ENCODE measurements at places on chromosomes 4 and X. TPM values are rescaled to one million over a fixed set of nuclear protein-coding genes. Genes with fewer than 3 reads are reported as not detected.

DNA sequence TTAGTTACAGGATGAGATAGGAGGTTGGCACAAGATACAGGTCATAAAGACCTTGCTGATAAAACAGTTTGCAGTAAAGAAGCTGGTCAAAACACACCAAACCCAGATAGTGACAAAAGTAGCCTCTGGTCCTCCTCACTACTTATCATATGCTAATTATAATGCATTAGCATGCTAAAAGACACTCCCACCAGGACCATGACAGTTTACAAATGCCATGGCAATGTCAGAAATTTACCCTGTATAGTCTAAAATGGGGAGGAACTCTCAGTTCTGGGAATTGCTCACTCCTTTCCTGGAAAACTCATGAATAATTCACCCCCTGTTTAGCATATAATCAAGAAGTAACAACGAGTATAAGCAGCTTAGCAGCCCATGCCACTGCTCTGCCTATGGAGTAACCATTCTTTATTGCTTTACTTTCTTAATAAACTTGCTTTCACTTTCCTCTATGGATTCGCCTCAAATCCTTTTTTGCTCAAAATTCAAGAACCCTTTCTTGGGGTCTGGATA, 1254.4 kb downstream of the PCDH7 start:
- H3K27me3 ChIP-seq = no peaks in the 10 kb centered on the region
- no peak overlapping the region for H3K4me3 ChIP-seq
- H3K36me3 ChIP-seq = no peaks in the 10 kb centered on the region

Gene CCDC158
- not detected for total RNA-seq

GRCh38 chr4:181672751-181673150, 570.5 kb upstream of the TENM3 start:
- no peak overlapping the region for H3K27ac ChIP-seq
- H3K27me3 ChIP-seq = no peaks in the 10 kb centered on the region
- H3K4me3 ChIP-seq = no peak overlapping the region
- no peaks in the 10 kb centered on the region for H3K36me3 ChIP-seq
- no peaks in the 10 kb centered on the region for H3K4me1 ChIP-seq

DNA sequence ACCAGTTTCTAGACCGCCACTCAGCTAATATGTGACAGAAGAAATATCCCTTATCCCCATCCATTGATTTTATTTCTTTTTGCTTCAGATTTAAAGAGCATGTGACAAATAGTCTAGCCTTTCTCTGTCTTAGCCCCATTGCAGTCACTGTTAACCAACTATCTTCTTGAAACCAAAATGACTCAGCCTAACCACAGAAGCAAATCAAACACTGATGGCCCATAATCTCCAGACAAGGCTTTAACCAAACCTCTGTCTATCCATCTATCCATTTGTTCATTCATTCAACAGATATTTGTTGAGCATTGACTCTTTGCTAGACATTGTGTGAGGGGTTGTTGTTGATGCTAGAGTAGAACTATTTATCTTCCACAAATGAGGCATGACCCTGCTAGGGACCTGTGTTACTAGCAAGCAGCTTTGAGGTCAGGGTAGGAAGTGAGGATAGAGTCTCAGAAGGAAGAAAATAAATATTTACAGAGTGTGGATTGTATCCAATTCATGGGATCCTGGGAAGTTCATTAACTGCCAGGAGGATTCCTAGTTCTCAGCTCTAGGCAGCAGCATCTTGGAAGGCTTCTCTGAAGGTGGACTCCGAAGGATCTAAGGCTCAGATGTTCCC, 22.5 kb downstream of the HNRNPH2 start:
- peaks cover 14% of the 10 kb centered on the region for H3K4me1 ChIP-seq
- no peaks in the 10 kb centered on the region for H3K27me3 ChIP-seq
- H3K36me3 ChIP-seq = no peaks in the 10 kb centered on the region
- peak; percentile 59 for DNase-seq

GRCh38 chr4:17884063-17884462, 73.3 kb downstream of the NCAPG start:
- H3K4me1 ChIP-seq = peaks cover 6% of the 10 kb centered on the region
- no peaks in the 10 kb centered on the region for H3K36me3 ChIP-seq
- no peak overlapping the region for H3K4me3 ChIP-seq
- peak; percentile 26 for DNase-seq
- no peak overlapping the region for H3K27ac ChIP-seq
- no peaks in the 10 kb centered on the region for H3K27me3 ChIP-seq

DNA sequence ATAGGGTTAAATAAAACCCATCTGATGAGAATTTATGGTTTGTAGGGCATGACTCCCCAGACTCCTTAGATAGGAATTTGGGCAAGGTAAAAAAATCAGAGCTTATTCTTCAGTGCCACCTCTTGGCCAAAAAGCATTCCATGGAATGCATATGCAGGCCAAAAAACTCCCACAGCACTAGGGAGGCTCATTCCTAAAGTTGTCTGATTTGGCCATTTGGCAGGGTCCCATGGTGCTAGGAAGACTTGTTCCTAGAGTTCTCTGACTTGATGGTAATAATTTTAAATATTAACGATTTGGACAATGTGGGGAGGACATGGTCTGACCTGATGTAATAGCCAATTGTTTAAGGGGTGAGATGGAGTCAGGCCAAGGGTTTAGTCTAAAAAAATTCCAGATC, 93.0 kb downstream of the SPIN4 start:
- H3K36me3 ChIP-seq = no peaks in the 10 kb centered on the region
- DNase-seq = peak; percentile 43
- no peak overlapping the region for H3K4me3 ChIP-seq
- no peak overlapping the region for H3K27ac ChIP-seq
- H3K27me3 ChIP-seq = no peaks in the 10 kb centered on the region
- peaks cover 20% of the 10 kb centered on the region for H3K4me1 ChIP-seq

Gene AKAP4
- total RNA-seq = not detected

Gene CT83
- not detected for total RNA-seq

GRCh38 chrX:47797084-47797483, 39.6 kb upstream of the ZNF81 start:
- H3K36me3 ChIP-seq = no peaks in the 10 kb centered on the region
- H3K27me3 ChIP-seq = no peaks in the 10 kb centered on the region
- peak overlapping the region; percentile 47 for H3K4me3 ChIP-seq
- H3K27ac ChIP-seq = peak overlapping the region; percentile 81
- peaks cover 11% of the 10 kb centered on the region for H3K4me1 ChIP-seq
- no peak for DNase-seq

DNA sequence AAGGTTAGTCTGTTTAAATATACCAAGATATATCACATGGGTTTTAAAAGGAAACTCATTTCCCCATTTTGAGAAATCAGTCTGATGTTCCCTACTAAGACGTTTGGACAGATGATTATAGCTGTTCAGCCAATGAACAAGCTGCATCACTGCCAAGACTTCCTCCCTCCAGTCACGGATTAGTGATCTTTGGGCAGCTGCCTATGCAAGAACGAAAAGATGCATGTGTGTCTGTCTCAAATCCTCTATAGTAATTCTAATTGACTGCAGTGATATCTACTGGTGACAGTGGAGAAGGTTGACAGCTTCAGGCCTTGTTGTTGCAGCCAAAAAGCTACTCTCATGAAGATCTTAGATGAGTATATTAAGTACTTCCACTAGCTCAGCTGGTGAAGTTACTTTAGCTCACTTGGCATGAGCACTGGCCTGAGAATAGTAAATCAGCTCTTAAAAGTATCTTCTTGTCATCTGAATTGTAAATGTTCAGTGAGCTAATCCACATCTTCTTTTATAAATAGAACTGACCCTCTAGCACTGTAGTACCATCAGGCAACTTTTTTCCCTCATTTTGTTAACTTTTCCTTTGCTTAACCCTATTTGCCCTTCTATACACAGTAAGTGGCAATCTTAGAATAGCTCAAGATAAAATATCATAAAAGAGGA, 134.5 kb upstream of the PCDH10 start:
- H3K27me3 ChIP-seq = no peaks in the 10 kb centered on the region
- no peaks in the 10 kb centered on the region for H3K36me3 ChIP-seq
- DNase-seq = no peak
- H3K27ac ChIP-seq = no peak overlapping the region
- H3K4me3 ChIP-seq = no peak overlapping the region
- no peaks in the 10 kb centered on the region for H3K4me1 ChIP-seq

- H3K27ac ChIP-seq = no peak overlapping the region
- H3K4me3 ChIP-seq = no peak overlapping the region
- peak; percentile 84 for DNase-seq
- peaks cover 3% of the 10 kb centered on the region for H3K27me3 ChIP-seq
- H3K36me3 ChIP-seq = no peaks in the 10 kb centered on the region
Observed at GRCh38 chr4:71713611-71714203, 70.2 kb downstream of the GC start.

DNA sequence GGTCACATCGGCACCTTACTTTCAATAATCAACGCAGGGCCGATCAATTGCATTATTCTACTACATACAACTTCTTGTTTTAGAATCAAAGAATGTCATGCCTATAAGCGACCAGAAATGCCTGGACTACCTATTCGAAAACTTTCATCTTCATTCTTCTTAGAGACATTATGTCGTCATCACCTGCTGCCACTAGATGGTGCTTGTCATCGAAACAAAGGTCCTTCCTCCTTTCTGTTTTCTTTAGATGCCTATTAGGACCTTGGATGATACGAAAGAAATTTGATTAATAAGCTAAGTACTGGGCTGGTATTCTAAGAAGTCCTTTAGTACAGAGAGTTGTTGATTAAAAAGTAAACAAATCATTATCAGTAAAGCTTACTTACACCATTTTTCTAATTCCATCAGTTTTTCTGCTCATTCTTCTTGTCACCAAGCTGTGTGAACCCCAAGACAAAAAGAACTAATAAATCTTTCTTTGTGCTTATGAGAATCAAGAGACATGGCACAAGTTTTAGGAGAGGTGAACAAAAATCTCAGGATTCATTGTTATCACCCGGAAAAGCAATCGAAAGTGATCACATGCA, 154.5 kb upstream of the SLC4A4 start:
- H3K4me1 ChIP-seq = peaks cover 10% of the 10 kb centered on the region
- peak; percentile 84 for DNase-seq
- H3K27ac ChIP-seq = no peak overlapping the region
- no peaks in the 10 kb centered on the region for H3K36me3 ChIP-seq
- no peak overlapping the region for H3K4me3 ChIP-seq

Gene PPAT
- 19.1 TPM for total RNA-seq

DNA sequence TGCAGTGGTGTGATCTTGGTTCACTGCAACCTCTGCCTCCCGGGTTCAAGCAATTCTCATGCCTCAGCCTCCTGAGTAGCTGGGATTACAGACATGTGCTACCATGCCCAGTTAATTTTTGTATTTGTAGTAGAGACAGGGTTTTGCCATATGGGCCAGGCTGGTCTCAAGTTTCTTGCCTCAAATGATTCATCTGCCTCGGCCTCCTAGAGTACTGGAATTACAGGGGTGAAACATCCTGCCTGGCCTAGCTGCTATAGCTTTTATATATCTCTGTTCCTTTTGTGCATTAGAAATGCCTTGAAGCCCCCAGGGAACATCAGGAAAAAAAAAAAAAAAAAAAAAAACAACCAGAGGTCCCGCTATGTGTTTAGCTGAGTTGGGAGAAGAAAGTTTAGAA, 34.8 kb downstream of the UBE2K start:
- peak; percentile 90 for DNase-seq
- peak overlapping the region; percentile 42 for H3K27ac ChIP-seq
- H3K27me3 ChIP-seq = no peaks in the 10 kb centered on the region

Gene FGFR3
- 0.97 TPM for total RNA-seq

GRCh38 chrX:66676990-66677389, 38.1 kb upstream of the EDA2R start:
- peaks cover 37% of the 10 kb centered on the region for H3K4me1 ChIP-seq
- no peaks in the 10 kb centered on the region for H3K27me3 ChIP-seq
- H3K36me3 ChIP-seq = no peaks in the 10 kb centered on the region
- peak; percentile 85 for DNase-seq

DNA sequence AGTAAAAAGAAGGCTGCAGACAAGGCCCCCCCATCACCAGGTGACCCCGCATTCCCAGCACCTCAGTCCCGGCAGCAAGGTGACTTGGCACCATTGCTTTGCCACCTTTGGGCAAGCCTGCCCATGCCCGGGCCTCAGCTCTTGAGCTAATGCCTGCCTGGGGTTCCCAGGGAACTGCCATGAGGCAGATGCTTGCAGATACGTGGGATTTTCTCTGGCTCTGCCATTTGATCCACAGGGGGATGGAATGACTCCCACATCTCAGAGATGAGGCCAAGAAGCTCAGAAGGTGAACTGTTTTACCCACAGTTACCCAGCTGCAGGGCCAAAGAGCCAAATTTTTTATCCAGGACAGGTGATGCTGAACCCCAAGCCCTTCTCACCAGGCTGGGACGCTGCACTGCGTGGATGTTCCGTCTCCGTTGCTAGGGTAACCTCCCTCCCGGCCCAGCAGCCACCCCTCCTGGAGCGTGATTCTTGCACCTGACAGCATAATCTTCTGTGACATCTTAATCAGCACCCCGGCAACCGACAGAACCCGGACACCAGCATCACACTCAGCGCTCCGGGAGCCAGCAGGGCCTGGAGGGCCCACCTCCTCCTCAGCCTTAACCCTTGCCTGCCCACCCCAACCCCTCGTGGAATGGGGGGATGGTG, 15.7 kb upstream of the MSX1 start:
- H3K4me1 ChIP-seq = peaks cover 6% of the 10 kb centered on the region
- no peak overlapping the region for H3K4me3 ChIP-seq
- no peak overlapping the region for H3K27ac ChIP-seq
- no peak for DNase-seq

GRCh38 chrX:2628751-2629315, 62.3 kb upstream of the CD99 start:
- no peak overlapping the region for H3K27ac ChIP-seq
- no peak overlapping the region for H3K4me3 ChIP-seq
- no peaks in the 10 kb centered on the region for H3K27me3 ChIP-seq
- peaks cover 4% of the 10 kb centered on the region for H3K36me3 ChIP-seq
- H3K4me1 ChIP-seq = no peaks in the 10 kb centered on the region

DNA sequence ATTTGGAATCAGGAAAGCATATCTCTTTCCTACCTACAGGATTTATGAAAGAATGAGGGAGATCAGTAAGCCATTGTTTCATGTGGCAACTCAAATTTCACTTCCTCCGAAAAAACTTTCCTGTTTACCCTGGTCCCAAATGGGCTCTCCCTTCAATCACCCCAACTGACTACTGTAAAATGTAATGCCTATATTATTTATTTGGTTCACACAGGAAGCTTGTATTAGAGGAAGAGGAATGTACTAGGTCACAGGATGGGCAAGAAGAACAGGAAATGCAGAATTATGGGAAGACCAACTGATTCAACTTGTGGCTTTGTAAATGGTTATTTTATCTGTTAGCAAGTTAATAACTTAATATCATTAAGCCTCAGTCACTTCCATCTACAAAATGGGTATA, 23.1 kb downstream of the COL4A6 start:
- no peaks in the 10 kb centered on the region for H3K36me3 ChIP-seq
- DNase-seq = no peak
- no peaks in the 10 kb centered on the region for H3K4me1 ChIP-seq
- no peak overlapping the region for H3K27ac ChIP-seq
- no peak overlapping the region for H3K4me3 ChIP-seq

Gene TMPRSS11D
- not detected for total RNA-seq

DNA sequence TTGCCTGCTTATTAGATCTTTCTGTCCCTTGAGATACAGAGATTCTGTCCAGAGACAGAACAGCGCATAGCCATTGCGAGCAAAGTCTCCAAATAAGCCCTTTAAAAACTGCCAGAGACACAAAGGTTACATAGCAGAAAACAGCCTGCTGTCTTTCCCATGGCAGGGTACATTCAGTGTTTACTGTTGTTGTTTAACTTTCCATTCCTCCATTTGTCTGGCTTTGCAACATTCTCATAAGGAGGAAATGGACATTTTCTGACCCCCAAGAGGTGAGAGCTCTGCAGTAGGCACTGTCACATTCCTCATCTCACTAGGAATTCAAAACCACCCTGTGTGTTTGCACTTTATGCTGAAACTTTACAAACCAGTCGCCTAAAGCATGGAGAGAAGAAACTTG, 48.3 kb downstream of the PDE5A start:
- DNase-seq = no peak
- no peaks in the 10 kb centered on the region for H3K27me3 ChIP-seq
- no peaks in the 10 kb centered on the region for H3K4me1 ChIP-seq
- no peak overlapping the region for H3K4me3 ChIP-seq
- H3K27ac ChIP-seq = no peak overlapping the region
- no peaks in the 10 kb centered on the region for H3K36me3 ChIP-seq

Gene TLR2
- total RNA-seq = not detected
